Right cardiac atrium (tissue), 5 donors: ENCODE measurements at places on chromosomes 2 and 18.

- no peak for DNase-seq
Observed at GRCh38 chr2:70931376-70932000, 4.2 kb upstream of the ATP6V1B1 start.

DNA sequence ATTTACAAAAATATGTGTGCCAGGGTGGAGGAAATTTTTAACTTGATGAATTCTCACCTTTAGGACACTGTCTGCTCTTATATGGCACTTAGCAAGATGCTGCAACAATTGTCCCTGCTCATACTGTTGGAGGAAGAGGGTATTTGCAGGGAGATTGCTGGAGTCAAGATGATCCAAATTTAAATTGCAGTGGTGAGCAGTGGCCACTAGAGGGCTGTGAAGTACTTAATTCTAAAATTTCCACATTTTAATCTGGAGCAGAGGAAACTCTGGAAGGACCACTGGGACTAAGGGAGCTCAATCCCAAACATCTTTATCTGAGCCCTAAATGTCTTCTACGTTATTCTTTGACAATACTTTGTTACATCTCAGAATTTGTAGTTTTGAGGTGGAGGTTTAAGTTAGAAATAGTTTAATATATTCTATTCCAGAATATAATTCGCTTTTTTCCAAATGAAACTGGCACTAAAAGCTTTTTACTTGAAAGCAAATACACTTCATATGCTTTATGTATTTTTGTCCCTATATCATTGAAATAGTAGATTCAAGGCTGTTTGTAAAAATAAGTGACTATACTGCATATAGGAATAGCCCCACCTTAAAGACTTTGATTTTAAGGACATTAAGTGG, 33.0 kb upstream of the PTH2R start:
- no peak for DNase-seq

- no peak for DNase-seq
Observed at GRCh38 chr2:205582366-205582765, 99.9 kb upstream of the NRP2 start.

GRCh38 chr2:150809103-150809502, 321.6 kb upstream of the RND3 start:
- no peak for DNase-seq
